Kidney epithelial cell (primary cell): ENCODE measurements at places on chromosomes 3 and 15. TPM values are rescaled to one million over a fixed set of nuclear protein-coding genes. Genes with fewer than 3 reads are reported as not detected.

The TXNRD3 gene
- total RNA-seq, result 5.5 and 6.2 TPM in 2 replicates

The SYNPR gene
- total RNA-seq, result not detected in 2 replicates

The HESX1 gene
- 2.9 and 3.8 TPM in 2 replicates for total RNA-seq

The MFN1 gene
- total RNA-seq, result 38.0 and 40.1 TPM in 2 replicates

The WDR49 gene
- total RNA-seq, result not detected in 2 replicates

The PLA2G4E gene
- not detected in 2 replicates for total RNA-seq

The CIDEC gene
- total RNA-seq, result not detected in 2 replicates

The NAALADL2 gene
- total RNA-seq, result 2.9 and 4.4 TPM in 2 replicates

The PLSCR4 gene
- 1.7 and 3.6 TPM in 2 replicates for total RNA-seq

The VIPR1 gene
- 1.3 and 3.7 TPM in 2 replicates for total RNA-seq

DNA sequence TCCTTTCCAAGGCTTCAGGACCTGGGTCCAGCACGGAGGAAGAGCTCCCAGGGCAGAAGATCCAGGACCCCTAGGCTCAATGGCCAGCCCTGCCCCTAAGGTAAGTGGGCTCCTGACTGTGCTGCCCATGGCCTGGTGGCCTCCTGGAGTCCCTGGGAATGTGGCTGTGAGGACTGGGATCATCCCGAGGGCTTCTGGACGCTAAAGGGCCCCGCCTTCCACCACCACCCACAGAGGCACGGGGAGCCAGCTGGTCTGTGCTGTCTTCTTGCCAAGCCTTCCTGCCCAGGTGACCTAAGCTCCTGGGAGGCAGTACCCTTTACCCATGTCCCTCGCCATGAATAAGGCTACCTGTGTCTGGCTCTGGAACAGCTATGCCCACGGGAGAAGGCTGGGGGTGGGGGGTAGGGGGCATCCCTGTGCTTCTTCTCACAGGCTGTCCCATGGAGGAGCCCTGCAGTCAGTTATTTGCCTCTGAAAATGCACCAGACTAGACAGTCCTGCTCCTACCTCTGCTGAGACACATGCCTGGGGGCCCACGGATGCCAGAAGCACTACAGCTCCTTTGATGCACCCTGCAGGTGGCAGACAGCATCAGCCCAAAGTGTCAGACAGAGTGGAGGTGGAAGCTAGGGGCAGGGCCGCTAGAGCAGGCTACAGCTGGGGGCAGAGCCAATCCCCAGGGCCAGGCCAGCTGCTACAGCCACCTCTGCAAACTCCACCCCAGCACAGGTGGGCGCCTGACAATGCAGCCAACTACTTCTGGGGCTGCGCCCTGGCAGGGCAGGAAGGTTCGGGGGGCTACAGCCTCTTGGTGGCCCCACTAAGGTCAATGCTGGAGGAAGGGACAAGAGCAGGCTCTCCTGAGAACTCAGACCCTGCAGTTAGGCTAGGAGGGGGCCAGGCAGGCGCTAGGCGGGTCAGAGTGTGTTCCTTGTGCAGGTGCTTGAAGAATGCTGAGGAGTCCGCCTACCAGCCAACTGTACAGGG is 90.9 kb downstream of the SEC22A start:
- no peak for DNase-seq

- DNase-seq, result no peak
Observed at GRCh38 chr3:195595785-195596531, 12.2 kb upstream of the APOD start.

GRCh38 chr15:62914461-62915079 is 128.0 kb upstream of the TPM1 start:
- no peak for DNase-seq

DNA sequence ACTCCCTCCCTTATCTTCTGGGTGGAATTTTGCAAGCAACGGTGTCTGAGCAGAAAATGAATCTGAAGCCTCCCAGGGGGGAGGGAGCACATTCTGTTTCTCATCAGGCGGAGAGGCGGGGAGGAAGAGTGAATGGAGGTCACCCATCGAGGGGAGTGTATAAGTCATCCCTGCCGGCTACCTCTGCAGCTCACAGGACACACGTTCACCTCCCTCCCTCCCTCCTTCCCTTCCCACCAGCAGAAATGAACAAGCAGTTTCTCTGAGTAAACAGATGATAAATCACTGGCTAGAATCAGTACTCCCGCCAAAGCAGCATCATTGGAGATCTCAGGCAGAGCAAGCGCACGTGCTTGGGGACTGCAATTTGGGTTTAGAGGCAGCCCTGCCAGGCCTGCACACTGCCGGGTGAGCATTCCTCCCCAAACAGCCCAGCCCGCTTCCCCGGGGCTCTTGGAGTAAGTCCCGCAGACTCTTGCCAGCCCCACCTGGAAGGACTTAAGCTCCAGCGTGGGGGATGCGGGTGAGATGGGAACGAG is 38.3 kb downstream of the CPN2 start:
- DNase-seq, result no peak

- DNase-seq, result no peak
Observed at GRCh38 chr3:141655801-141656200, 82.3 kb upstream of the RNF7 start.

GRCh38 chr3:55605443-55606236 is 118.5 kb upstream of the WNT5A start:
- DNase-seq, result no peak

DNA sequence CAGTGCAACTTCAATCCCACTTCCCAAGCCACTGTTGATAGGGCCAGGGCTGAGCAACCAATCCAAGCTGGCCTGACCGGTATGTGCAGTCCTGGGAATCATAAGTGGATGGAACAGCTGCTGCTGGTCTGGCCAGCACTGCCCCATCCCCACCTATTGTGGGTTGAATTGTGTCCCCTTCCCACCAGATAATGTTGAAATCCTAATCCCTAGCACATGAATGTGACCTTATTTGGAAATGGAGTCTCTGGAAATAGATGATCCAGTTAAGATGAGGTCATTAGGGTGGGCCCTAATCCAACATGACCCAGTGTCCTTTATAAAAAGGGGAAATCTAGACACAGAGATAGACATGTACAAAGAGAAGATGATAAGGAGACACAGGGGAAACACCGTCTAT is 13.7 kb upstream of the PDIA5 start:
- no peak for DNase-seq

DNA sequence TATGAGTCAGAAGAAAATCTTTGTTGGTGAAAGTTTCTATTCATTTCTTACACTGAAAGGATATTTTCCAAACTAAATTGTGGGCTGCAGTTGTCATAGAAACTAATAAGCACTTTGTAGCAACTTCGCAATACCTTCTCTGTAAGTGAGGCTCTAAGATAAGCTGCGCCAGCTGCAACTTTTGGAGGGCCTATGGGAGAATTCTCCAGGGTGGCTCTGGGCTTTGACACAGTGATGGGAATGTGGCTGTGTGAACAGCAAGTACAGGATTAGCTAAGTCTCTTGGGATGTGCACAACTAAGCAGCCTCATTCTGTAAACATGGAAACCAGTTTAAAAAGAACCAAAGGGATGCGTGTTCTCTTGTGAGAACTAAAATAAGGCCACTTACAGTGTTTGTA is 124.6 kb upstream of the SGO1 start:
- no peak for DNase-seq

DNA sequence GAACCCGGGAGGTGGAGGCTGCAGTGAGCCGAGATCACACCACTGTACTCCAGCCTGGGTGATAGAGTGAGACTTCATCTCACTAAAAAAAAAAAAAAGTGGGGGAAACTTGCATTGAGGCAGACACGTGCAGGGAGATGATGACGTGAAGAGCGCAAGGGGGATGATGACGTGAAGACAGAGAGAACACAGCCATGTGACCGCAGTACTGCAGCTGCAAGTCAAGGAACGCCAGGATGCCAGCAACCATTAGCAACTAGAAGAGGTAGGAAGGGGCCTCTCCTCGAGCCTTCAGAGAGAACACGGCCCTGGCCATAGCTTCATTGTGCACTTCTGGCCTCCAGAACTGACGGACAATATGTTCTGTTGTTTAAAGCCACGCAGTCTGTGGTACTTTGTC is 28.3 kb downstream of the RFT1 start:
- DNase-seq, result no peak
